NCI-H2029 (cell line): ENCODE measurements at places on chromosomes 6 and 20.

GRCh38 chr6:122363769-122364483 is 35.5 kb upstream of the HSF2 start:
- no peak for DNase-seq

DNA sequence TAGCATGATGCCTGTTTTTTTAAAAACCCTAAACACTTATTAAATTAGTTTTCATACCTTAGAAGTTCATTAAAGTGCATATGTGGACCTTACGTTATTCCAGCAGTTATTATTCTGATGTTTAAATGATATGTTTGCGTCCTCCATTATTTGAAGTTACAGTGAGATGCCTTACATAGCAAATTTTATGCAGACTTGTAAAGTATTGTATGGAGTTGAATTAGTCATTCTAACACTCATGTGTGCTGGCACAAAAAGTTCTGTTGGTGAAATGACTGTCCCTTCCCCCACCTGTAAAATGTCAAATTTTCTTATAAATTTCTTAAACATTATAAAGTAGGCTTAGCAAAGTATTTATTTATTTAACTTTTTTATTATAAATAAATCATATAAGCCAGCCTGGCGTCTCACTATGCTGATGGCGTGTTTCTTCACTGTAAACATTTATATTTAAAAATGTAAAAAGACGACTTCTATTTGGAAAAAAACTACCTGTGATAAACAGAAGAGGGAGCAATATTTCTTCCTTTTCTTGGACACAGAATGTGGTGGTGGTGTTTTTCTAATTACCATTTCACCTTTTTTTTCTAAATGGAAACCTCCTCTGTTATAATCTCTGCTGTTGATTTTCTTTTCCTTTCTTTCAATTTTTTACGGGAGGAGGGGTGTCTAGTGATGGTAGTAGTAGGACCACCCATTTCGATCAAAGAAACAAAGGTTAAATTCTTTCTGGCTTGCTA is 155.4 kb downstream of the RFPL4B start:
- DNase-seq: peak; percentile 0

- no peak for DNase-seq
Observed at GRCh38 chr6:131362696-131363095, 210.3 kb upstream of the ARG1 start.

GRCh38 chr6:161743509-161744178 is 469.8 kb upstream of the AGPAT4 start:
- DNase-seq: no peak
